ENCODE measurements at places on chromosomes 12 and 14.

GRCh38 chr14:34582117-34582680 lies 42.7 kb upstream of the EAPP start:
- DNase-seq = no peak

DNA sequence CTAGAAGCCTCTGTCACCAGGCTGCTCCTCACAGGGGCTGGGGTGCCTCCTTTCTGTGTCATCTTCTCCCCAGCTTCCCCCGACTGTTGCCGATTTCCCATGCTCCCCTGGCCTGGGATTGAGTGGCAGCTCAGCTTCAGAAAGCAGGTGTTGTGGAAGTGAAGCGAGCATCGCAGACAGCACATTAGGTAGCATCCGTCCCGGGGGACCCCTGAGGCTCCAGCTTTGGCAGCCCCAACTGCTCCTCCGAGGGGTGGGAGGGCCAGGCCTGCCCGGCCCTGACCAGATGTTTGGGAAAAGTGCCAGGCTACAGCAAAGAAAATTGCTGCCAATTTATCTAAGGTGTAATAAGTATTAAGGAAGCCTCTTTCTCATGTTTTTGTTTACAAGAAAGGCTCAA lies 1045.6 kb downstream of the BCL11B start:
- no peak for DNase-seq

GRCh38 chr14:80636071-80636470 lies 305.5 kb downstream of the CEP128 start:
- DNase-seq = no peak

DNA sequence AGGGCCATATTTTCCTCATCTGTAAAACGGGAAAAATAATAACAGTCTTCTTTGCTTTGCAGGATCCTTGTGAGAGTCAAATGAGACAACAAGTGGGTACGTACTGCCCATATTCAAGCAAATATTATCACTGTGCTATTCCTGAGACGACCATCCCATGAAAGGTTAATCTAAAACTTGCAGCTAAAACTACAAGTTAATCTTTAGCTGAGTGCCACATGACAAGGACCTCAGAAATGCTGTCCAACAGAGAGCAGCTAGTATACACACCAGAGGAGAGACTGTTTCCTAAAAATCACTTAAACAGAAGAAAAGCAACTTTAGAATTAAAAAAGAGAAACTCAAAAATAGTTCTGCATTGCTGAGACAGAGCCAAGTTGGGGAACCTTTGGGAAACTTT lies 162.7 kb upstream of the TMTC2 start:
- DNase-seq = no peak

DNA sequence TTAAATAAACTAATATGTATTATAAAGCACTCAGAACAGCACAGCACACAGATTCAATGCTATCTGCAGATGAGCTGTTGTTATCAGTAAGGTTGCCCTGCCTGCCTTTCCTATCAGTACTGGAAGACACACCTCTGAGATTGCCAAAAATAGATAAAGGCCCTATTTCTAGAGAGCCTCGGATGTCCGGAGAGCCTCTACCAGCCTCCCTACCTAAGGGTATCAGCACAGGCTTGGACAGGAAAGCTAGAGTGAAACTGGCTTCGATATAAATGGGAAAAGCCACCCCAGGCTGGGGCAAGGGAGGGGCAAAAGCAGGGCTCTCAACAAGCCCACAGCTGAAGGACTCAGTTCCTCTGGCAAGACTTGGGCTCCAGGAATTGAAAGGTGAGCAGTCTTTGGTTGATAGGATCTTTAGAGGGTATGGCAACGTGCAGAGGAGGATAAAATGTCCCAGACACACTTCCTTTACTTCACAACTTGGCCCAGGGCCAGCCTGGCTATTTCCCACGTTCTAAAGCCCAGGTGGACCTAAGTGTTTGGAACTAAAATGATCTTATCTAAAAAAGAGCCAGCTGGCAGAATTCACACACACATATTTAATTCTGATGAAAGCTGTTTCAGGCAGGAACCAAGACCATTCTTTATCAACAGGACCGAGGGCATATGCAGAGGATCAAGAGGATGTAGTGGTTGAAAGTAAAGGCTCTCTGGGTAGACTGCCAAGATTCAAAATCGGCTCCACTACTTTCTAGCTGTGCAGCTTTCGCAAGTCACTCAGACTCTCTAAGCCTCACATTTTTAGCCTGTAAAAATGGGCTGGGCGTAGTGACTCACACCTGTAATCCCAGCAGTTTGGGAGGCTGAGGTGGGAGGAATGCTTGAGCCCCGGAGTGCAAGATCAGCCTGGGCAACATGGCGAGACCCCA lies 37.8 kb upstream of the ITPR2 start:
- DNase-seq = no peak
